DND-41 (cell line): ENCODE measurements at places on chromosomes 6 and 20.

- DNase-seq = no peak
Measured at GRCh38 chr20:62550087-62550632, 74.4 kb upstream of the GATA5 start.

GRCh38 chr6:166472636-166473035, 89.9 kb upstream of the MPC1 start:
- no peak for DNase-seq
- H3K4me1 ChIP-seq = no peaks in the 10 kb centered on the region
- no peak overlapping the region for H3K4me3 ChIP-seq
- no peak overlapping the region for H3K27ac ChIP-seq
- no peaks in the 10 kb centered on the region for H3K27me3 ChIP-seq

- H3K4me3 ChIP-seq = no peak overlapping the region
- H3K36me3 ChIP-seq = no peaks in the 10 kb centered on the region
- H3K27me3 ChIP-seq = no peaks in the 10 kb centered on the region
- no peak overlapping the region for H3K27ac ChIP-seq
- no peak for DNase-seq
Measured at GRCh38 chr20:19688031-19688806, 69.8 kb upstream of the RIN2 start.

- H3K4me3 ChIP-seq = no peak overlapping the region
- no peaks in the 10 kb centered on the region for H3K27me3 ChIP-seq
- H3K27ac ChIP-seq = no peak overlapping the region
- DNase-seq = no peak
- no peaks in the 10 kb centered on the region for H3K4me1 ChIP-seq
Measured at GRCh38 chr6:41326092-41326491, 9.3 kb upstream of the NCR2 start.

GRCh38 chr6:1402369-1402768, 13.0 kb downstream of the FOXF2 start:
- no peak for DNase-seq
- no peak overlapping the region for H3K4me3 ChIP-seq
- no peaks in the 10 kb centered on the region for H3K4me1 ChIP-seq
- H3K36me3 ChIP-seq = no peaks in the 10 kb centered on the region

DNA sequence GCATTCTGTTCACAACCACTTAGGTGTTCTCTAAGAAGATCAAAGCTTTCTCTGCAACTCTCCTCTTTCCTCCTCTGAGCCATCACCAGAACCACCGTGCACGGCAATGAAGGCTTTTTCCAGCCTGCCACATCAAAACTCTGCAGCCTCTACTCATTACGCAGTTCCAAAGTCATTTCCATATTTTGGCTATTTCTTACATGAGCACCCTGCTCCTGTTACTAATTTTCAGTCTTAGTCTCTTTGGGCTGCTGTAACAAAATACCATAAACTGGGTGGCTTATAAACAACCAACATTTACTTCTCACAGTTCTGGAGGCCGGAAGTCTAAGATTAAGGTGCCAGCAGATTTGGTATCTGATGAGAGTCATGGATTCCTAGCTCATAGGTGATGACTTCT, 70.4 kb upstream of the THBS2 start:
- H3K4me1 ChIP-seq = no peaks in the 10 kb centered on the region
- DNase-seq = no peak
- H3K4me3 ChIP-seq = no peak overlapping the region

GRCh38 chr6:83589076-83589475, 76.7 kb downstream of the PRSS35 start:
- H3K4me1 ChIP-seq = no peaks in the 10 kb centered on the region
- H3K4me3 ChIP-seq = no peak overlapping the region
- no peak overlapping the region for H3K27ac ChIP-seq
- no peak for DNase-seq

DNA sequence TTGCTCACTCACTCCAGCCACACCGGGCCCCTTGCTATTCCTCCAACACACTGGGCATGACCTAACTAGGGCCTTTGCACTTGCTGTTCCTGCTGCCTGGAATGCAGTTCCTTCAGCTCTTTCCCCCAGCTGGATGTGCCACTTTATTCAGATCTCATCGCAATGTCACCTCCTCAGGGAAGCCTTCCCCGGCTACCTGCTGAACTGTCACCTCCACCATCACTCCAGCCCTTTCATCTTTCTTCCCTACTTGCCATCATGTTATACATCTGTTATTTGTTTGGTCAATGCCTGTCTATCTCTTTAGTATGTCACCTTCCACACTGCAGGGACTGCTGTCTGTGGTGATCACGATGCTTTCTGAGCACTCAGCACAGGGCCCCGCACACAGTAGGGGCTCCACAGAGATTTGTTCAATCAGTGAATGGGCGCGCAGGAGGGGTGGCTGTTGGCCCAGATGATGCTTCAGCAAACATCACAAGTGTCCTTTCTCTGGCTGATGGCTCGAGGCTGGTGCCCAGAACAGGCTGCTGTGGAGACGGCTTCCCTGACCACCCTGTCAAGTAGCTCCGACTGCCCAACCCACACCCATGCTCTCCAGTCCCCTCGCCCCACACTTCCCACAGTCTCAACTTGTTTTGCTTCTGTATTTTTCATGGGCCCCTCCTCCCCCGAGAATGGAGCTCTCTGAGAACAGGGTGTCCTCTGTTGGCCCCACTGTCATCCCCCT, 31.8 kb downstream of the CEBPB start:
- no peak for DNase-seq
- H3K4me1 ChIP-seq = no peaks in the 10 kb centered on the region
- no peaks in the 10 kb centered on the region for H3K36me3 ChIP-seq
